Fibroblast of the aortic adventitia (primary cell): ENCODE measurements at places on chromosomes 3 and 15. TPM values are rescaled to one million over a fixed set of nuclear protein-coding genes. Genes with fewer than 3 reads are reported as not detected.

PP2D1 gene
- not detected in 2 replicates for total RNA-seq

SH3GL3 gene
- total RNA-seq, result 0.09 and 2.1 TPM in 2 replicates

GRCh38 chr15:81108427-81108826 lies 25.6 kb upstream of the CFAP161 start:
- DNase-seq, result no peak

CACNA2D2 gene
- not detected in 2 replicates for total RNA-seq

DNA sequence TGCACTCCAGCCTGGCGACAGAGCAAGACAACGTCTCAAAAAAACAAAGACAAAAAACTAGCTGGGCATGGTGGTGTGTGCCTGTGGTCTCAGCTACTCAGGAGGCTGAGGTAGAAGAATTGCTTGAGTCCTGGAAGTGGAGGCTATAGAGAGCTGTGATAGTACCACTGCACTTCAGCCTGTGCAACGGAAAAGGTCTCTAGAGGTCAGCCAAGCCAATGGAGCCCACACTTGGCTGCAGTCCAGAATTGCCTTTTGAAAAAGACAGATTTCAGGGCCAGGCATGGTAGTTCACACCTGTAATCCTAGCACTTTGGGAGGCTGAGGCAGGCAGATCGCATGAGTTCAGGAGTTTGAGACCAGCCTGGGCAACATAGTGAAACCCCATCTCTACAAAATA lies 8.4 kb upstream of the RBPMS2 start:
- no peak for DNase-seq

RNU5B-1 gene
- total RNA-seq, result not detected in 2 replicates

- peak; percentile 27 for DNase-seq
These were observed 356.8 kb downstream of the FOXP1 start for GRCh38 chr3:71226565-71227269.

ISLR gene
- total RNA-seq, result 163 and 243 TPM in 2 replicates

DNA sequence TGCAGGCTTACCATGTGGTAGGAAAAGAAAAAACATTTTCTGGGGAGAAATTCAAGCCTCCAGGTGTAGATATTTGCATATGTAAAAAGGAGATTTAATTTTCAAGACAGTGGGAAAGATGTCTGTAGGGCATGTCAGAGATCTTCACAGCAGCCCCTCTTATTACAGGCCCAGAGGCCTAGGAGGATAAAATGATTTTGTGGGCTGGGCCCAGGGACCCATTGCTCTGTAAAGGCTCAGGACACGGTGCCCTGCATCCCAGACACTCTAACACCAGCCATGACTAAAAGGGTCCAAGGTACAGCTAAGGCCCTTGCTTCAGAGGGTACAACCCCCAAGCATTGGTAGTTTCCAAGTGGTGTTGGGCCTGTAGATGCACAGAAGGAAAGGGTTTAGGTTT lies 680.1 kb downstream of the IGSF11 start:
- no peak for DNase-seq

PRKCD gene
- total RNA-seq, result 1.6 and 2.9 TPM in 2 replicates

DNA sequence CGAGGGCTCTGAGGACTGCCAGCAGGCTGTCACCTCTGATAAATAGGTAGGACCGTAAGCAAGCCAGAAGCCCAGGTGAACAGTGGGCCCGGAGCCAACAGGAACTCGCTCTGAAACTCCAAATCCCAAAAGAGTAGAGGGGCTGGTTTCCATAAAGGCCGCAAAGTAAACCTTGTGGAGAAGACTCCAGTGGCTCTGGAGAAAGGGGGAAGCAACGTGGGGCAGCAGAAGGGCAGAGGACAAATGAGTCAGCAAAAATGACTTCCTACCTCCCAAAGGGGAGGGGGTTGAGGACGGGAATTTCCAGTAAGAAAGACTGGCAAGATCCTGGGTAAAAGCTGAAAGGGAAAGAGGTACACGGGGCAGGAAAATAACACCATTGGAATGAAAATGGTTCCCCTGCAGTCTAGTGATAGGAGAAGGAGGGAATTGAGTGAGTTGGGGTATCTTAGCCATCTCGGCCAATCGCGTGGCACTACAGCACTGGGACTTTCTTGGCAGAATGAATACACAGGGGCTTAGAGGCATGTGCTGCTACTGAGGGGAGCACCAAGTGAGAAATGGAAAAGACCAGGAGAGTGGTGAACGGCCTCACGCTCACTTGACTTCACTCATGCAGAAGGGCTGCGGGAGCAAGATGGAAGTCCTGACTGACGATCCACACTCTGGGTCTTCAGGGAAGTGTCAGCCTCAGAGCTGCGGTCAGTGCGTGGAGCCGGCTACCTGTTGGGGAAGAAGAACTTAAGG lies 33.2 kb downstream of the BMF start:
- DNase-seq, result no peak

DNA sequence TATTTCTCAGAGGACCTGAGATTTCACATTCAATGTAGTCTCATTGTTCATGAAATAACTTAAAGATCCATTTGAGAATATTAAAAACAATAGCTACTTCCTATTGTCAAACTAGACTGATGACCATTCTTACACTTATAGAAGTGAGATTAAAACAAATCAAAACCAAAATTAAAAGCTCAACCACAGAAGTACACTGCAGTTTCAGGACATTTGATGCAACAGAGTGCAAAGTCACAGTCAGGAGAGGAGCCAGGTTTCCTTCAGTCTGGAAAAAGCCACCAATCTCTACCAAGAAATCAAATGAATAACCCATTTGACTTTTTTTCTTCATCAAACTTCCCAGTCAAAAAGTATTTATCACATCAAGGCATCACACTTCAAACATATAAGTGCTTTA lies 5.5 kb downstream of the CCPG1 start:
- DNase-seq, result peak; percentile 79

GRCh38 chr3:42739401-42740158 lies 33.5 kb downstream of the CCDC13 start:
- no peak for DNase-seq

- no peak for DNase-seq
These were observed 311.9 kb upstream of the EPHA3 start for GRCh38 chr3:88795503-88795902.

GRCh38 chr15:43985976-43986680 lies 159.3 kb downstream of the WDR76 start:
- no peak for DNase-seq

DNA sequence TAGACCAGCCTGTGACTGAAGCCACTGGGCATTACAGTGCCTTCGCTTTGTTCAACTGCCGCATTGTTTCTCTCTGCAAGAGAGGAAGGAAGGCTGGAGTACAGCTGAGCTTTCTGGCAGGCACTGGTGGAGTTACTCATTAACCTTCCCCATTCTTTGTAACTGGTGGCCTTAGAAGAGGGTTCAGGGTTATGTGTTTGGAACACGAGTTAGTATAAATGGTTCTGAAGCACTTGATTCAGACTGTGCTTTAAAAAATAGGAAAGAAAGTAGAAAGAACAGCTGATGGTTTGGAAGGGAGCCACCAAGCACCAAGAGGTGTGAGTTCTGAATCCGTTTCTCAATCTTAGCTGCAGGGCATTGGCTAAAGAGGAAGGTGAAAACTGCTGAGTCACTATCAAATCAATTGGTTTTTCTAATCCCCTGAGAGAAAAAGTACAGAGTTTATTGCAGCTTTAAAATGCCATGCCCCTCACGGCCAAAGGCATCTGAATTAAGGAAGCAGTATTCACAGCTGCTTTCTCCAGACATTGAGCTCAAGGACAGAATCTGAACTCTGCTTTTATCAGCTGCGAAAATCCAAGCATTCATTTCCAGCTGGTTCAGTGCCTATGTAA lies 3.6 kb downstream of the HGD start:
- peak; percentile 88 for DNase-seq

GRCh38 chr3:169148448-169149348 lies 514.8 kb downstream of the MECOM start:
- peak; percentile 71 for DNase-seq

DNA sequence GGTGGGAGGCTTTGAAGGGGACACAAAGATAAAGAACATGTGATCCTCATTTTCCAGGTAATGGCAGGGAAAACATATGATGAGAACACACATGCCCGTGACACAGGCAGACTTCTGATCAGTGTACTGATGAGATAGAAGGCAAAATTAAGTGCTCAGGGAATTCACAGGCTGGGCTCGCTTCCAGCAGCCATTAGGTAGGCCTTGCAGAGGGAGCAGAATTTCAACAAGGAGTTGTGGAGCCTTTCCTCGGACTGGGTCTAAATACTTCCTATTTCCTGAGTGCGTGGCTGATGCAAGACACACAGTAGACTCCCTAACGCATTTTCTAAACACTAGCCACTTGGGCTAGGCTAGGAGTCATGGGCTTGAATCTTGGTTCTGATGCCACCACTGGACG lies 74.0 kb upstream of the ETV5 start:
- DNase-seq, result no peak

- no peak for DNase-seq
These were observed 42.0 kb downstream of the PIAS1 start for GRCh38 chr15:68096099-68096498.

GOLGA8S gene
- total RNA-seq, result under 0.01 TPM in 1 of 2 replicates, not detected in the other

DNA sequence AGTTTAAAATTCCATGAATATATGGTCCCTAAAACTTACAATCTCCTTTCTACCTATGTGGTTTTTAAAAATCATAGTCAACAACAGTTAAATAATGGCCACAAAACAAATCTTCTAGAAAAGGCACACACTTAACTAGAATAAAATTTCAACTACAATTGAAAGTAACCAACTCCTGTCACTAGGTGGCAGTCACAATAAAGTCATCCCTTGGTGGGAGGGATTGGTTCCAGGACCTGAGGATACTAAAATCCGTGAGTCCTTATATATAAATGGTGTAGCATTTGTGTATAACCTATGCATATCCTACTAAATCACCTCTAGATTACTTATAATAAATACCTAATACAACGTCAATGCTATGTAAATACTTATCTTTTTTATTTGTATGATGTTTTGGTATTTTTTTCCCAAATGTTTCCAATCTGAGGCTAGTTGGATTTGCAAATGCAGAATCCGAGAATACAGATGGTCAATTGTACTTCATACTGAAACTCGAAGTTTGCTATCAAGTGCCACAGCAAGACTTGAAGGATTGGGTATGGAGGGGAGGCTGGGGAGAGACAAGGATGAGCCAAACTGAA lies 172.6 kb downstream of the FMN1 start:
- DNase-seq, result peak; percentile 78

GRCh38 chr15:97545799-97546198 lies 414.7 kb upstream of the ARRDC4 start:
- DNase-seq, result no peak

DNA sequence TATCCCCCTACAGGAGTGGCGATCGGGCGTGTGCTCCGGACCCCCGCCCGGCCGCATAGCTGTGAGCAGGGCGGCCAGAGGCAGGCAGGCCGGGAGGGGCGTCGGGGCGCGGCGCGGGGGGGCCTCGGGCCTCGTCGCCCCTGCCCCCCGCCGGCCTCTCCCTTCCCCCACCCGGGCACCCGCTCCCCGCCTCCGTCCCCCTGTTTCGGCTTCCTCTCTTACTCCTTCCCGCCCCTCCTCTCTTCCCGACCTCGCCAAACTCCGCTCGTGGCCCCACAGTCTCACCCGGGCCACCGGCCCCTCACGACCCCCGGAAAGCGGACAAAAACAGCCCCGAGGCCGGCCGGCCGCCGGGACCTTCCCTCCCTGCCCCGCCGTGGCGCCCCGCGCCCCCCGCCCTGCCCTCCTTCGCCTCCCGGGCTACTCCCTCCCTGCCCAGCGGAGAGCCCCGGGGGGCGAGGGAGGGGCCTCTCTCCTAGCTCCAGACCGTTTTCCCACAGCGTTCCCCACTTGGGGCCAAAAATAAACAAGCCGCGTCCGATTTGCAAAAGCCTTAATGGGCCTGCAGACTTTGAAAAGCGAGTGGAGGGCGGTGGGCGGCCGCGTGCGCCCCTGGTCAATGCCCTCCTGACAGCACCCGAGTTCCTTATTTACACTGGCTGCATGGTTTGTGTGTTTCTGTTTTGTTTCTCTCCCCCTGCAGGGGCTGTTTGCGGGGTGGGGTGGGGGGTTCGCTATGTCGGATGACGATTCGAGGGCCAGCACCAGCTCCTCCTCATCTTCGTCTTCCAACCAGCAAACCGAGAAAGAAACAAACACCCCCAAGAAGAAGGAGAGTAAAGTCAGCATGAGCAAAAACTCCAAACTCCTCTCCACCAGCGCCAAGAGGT lies 1.0 kb downstream of the UBE2E1 start:
- peak; percentile 14 for DNase-seq

DNA sequence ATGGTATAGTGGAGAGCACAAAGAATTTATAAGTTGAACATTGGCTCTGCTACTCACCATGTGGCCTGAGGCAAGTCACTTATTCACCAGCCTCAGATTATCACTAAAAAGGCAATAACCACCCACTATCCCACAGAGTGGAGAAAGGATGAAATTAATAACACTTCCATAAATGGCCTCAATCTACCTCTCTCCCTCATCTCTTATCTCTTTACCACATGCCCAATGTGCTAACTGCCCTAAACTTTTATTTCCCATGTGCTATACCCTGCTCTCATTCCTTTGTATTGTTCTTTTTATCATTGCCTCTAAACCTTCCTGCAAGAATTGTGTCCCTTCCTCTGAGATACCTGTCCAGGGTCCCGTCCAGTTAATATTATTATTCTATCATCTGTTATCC lies 26.0 kb downstream of the SLC12A6 start:
- DNase-seq, result no peak

DNA sequence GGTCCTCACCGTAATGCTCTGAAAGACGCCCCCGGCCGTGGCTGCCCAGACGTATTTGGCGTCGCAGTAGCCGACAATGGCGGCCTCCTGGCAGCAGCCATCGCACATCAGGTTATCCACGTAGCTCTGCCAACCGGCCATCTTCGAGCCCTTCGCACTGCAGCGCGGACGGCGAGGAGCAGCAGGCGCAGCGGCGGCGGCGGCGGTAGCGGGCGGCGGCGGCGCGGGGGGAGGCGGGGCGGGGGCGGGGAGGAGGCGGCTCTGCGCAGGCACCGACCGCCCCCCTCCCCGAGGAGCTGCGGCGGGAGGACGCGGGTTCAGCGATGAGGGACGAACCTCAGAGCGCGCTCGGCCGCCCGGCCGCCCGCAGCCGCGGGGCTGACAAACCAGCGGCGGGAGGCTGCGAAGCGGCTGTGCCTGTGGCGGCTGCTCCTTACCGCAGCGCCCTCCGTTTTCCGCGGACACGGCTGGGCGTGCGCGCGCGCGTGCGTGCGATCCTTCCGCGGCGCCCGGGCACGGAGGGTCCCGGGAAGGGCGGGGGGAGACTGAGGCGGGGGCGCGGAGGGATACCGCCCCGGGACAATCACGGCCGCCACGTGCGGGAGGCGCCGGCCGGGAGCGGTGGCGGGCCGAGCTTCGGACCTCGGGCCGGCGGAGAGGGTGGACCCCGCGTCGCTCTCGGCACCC lies at the start of gene PFN2:
PFN2 (minus strand) TSS at position 180 of the 687 bp plus-strand sequence; CDS start at position 141, 39 bp downstream.
- DNase-seq, result peak; percentile 67

ADIPOQ gene
- not detected in 2 replicates for total RNA-seq
